A673 (cell line): ENCODE measurements at places on chromosomes 3 and 15. TPM values are rescaled to one million over a fixed set of nuclear protein-coding genes. Genes with fewer than 3 reads are reported as not detected.

The NEIL1 gene
- total RNA-seq = 3.8 and 11.1 TPM in 2 replicates

The CELSR3 gene
- total RNA-seq = 1.2 and 2.1 TPM in 2 replicates

The ARGFX gene
- total RNA-seq = not detected in 2 replicates

The ALAS1 gene
- total RNA-seq = 52.2 and 58.6 TPM in 2 replicates

The SLC7A14 gene
- total RNA-seq = not detected in 2 replicates

The ZKSCAN7 gene
- total RNA-seq = 3.0 and 3.2 TPM in 2 replicates

The GRM7 gene
- total RNA-seq = not detected in 2 replicates

The ZNF621 gene
- total RNA-seq = 9.9 and 11.6 TPM in 2 replicates

The TICRR gene
- total RNA-seq = 55.7 and 56.5 TPM in 2 replicates

The NECTIN3 gene
- 9.4 and 11.7 TPM in 2 replicates for total RNA-seq

The FSTL1 gene
- 89.1 and 122 TPM in 2 replicates for total RNA-seq

The C3orf18 gene
- total RNA-seq = 1.5 and 4.9 TPM in 2 replicates

The IP6K1 gene
- 25.8 and 29.0 TPM in 2 replicates for total RNA-seq

The TNFAIP8L3 gene
- total RNA-seq = 0.15 and 0.24 TPM in 2 replicates

The MYRIP gene
- not detected in 2 replicates for total RNA-seq

The ABHD6 gene
- 154 and 155 TPM in 2 replicates for total RNA-seq

The SLC35A5 gene
- total RNA-seq = 20.4 and 20.8 TPM in 2 replicates

The LRRN1 gene
- not detected in 2 replicates for total RNA-seq

The CHRNB4 gene
- total RNA-seq = not detected in 2 replicates

The GOLGA8A gene
- 55.0 and 65.6 TPM in 2 replicates for total RNA-seq

The A4GNT gene
- not detected in 2 replicates for total RNA-seq

The P2RY14 gene
- total RNA-seq = not detected in 2 replicates

The KNG1 gene
- total RNA-seq = not detected in 2 replicates

The CORO2B gene
- total RNA-seq = 3.8 and 4.4 TPM in 2 replicates

The GNAT1 gene
- total RNA-seq = not detected in 2 replicates

The CCR1 gene
- not detected in 2 replicates for total RNA-seq

The ATP13A5 gene
- total RNA-seq = not detected in 2 replicates

The GPR62 gene
- not detected in 2 replicates for total RNA-seq

The TUBGCP5 gene
- total RNA-seq = 31.8 and 31.9 TPM in 2 replicates

The PRICKLE2 gene
- total RNA-seq = 0.04 TPM in 1 of 2 replicates, not detected in the other

The P2RY1 gene
- 14.0 and 17.0 TPM in 2 replicates for total RNA-seq

The DNAJB8 gene
- not detected in 2 replicates for total RNA-seq

The FEZF2 gene
- total RNA-seq = not detected in 2 replicates
